ENCODE measurements at places on chromosomes 12 and 14.
A peak's percentile ranks its signal among the peaks of the same experiment; 100 is the strongest.

GRCh38 chr14:32166029-32166428 is 35.8 kb upstream of the RNU6-7 start:
- DNase-seq, result no peak

DNA sequence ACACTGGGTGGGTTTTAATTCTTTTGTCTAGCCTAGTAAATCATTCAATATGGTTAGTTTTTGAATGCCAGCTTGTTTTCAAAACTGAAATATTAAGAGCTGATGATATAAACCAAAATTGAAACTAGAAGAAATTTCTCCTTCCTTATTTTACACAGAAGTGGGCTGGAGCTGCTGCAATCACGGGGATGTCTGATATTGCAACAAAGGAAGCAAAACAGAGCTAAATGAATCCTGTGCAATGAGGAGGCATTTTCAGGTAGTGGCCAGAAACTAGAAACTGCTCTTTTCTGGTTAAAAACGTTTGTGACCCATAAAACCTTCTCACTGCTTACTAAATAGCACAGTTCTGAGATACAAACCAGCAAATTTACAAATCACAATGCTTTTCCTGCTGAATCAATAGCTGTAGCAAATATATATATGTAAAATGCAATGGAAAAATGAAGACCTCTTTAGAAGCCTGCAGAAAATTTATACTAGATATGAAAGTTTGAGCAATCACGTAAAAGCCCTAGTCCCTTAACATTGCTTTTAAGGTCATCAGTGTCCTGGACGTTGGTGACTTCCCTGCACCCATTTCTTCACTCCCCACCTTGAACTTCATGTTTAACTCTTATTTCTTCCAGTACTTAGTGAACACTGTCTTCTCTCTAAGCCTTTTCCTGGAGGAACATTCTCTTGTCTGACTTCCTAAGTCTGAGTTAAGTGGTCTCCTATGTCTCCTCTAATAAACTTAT is 15.9 kb upstream of the LRRK2 start:
- DNase-seq, result no peak

DNA sequence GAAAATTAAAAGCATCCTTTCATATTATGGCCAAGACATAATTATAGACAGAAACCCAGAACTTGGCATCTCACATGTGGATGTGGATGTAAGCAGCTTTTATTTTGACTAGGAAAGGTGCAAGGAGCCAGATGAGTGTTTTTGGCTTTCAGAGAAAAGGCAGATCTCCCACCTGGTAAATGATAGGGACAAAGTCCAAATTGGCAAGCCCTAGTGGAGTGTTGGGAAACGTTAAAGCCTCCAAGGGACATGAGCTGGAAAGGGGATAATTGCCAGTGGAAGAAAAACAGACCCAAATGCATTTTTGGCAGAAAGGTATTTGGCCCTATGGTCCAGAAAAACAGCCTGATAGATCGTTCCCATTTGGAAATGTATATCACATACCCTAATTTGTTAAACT is 60.1 kb downstream of the KLHL28 start:
- no peak for DNase-seq

- no peak for DNase-seq
Measured at GRCh38 chr12:132422381-132423043, 67.4 kb upstream of the FBRSL1 start.

DNA sequence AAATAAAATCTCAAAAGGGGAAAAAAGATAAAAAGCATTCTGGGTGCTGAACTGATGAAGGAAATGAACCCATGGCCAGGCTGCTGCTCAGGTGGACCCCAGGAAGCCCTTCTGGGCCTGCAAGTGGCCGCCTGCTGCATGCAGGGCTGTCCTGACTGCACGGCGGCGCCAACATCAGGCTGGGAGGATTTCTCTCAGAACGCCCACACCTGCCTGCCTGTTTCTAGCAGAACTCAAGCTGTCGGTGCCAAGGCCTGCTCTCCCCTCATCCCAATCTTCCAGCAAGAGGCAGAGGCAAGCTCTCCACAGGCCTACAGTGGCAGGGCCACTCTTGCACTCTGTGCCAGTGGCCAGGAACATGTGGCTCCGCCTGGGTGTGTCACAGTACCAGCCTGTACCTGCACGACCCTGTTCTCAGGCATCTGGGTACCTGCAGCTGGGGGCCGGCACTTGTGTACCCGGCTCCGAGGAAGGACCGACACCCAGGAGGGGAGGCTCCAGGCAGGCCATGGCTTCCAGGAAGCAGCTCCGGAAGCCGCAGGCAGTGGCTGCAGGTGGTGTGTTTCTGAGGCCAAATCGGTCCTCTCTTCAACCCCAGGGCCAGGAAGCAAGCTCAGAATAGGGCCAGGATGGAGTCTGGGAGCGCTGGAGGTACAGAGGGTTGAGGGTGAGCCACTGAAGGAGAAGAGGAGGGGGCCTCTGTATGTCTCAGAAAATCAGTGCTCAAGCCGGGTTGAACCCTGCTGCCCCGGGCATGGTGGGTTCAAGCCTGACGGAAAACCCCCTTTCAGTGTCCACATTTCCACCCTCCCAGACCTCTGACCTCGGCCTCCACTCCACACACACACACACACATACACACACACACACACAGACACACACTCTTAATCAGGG is 2.5 kb upstream of the INF2 start:
- DNase-seq, result no peak

GRCh38 chr14:69244946-69245345 is 15.0 kb upstream of the GALNT16 start:
- DNase-seq, result no peak

DNA sequence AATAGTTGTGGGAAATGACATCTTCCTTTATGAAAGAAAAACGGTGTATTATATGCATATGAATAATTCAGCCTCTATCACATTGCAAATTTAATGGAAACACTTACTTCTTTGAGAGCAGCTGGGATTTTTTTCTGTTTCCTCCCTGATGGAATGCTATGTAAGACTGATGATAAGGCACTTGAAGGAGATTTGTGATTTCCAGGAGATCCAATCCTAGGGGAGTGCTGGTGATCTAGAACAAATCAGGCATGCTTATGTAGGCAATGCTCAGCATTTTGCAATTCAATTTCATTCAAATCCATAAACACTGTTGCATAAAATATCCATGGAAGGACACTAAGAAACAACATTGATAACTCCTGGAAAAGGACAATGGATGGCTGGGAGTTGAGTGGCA is 16.0 kb upstream of the NR2C1 start:
- DNase-seq, result no peak

GRCh38 chr12:120229487-120230325 is 28.8 kb upstream of the RPLP0 start:
- no peak for DNase-seq

DNA sequence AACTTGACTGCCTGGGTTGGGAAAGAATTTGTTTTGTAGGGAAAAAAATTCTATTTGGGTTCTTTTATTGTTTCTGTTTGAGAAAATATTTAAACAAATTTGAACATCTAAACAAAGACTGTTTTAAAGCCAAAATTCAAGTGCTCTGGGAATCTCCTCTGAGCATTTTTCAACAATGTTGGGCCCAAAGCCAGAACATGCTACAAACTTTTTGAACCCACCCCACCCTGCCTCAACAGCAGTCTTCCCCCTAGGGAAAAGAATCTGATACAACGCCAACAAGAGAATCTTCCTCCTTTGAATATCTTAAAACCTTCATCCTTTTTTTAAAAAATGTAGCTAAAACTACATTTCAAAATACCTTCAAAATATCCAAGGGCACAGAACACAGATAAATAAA is 20.4 kb upstream of the NID2 start:
- DNase-seq, result no peak

DNA sequence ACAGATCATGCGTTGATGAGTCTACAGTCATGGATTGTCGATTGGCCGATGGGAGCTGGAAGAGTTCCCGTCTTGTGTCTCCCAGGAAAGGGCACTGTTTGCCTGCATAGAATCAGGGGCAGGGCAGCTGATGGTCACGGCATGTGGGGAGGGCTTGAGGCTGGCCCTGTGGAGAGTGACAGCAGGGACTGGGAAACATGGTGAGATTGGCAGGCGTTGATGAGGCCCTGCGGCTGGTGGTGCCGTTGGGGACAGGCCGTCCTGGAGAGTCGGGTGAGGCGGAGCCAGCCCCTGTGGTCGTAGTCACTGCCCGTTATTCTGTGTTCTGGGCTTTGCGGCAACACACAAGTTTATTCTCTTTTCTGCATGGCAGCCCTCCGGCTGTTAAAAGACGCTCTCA is 52.9 kb downstream of the TECPR2 start:
- DNase-seq, result no peak

DNA sequence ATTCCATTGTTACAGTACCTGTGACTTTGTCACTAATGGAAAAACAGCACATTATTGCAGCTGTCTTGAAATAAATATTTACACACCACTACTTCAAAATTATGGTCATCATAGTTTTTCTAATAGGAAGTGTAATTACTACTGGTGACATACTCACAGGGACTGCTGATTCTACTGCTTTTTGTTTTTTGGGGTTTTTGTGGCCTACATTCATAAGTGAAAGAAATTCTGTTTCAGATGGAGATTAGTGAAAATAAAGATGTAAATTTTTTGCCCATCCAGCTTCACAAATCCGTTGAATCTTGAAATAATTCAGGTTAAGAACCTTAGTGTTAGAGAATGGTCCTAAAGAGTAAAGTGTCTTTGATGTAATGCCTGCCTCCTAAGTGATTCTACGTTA is 17.5 kb downstream of the KNTC1 start:
- no peak for DNase-seq

- no peak for DNase-seq
Measured at GRCh38 chr12:106074706-106075392, 63.9 kb downstream of the NUAK1 start.

GRCh38 chr12:67651132-67651695 is 2.7 kb downstream of the DYRK2 start:
- peak; percentile 47 for DNase-seq

DNA sequence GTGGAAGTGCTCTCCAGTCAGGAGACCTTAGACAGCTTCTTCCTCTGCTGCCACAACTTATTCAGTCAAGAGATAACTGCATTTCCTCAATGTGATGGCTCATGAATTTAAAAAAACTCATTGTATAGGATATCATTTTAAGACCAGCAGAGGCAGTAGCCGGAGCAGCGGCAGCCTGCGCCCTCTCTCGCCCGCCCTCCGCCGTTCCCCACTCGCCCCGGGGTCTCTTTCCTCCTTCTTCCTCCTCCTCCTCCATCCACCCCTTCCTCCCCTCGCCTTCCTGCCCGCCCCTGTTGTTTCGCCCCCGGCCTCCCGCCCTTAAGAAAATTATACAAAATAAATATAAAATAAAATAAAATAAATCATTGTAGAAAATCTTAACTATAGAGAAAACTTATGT is 687.6 kb downstream of the FLRT2 start:
- no peak for DNase-seq

GRCh38 chr12:54047160-54047963 is 6.3 kb upstream of the HOXC4 start:
- no peak for DNase-seq

- no peak for DNase-seq
Measured at GRCh38 chr12:132400011-132400641, 70.7 kb upstream of the GALNT9 start.

GRCh38 chr12:93497456-93497855 is 30.1 kb downstream of the MRPL42 start:
- DNase-seq, result no peak

DNA sequence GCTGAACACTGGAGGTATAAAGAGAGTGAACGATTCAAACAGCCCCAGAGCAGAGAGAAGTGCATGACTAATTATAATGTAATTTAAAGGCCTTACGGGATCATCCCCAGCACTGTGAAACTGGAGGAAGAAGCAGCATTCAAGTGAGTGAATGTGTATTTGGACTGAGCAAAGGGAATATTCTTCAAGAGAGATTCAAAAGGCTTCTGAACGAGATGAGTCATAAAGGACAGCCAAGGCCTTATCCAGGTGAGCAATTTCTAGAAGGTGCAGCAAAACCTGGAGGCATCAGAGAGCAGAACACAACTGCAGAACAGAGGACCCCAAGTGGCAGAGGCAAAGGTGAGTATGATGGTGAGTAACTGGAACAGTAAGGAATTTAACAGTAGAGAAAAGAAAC is 127.2 kb downstream of the BCAT1 start:
- DNase-seq, result no peak

DNA sequence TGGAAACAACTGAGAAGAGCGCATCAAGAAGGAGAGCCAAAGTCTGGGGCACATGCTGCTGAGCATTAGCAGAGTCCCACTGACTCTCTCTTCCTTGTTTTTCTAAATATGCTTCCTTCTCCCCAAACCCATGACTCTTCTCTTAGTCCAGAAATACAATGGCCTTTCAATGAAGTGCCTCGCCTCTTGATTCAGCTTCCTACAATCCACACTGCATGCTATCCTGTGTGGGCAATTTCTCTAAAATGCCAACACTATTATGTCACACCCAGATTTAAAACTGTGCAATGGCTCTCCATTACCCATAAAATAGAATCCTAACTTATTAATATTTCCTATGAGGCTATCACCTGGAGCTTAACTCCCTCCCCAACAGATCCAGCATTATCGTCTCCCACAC is 198.6 kb downstream of the RPAP3 start:
- no peak for DNase-seq

- DNase-seq, result no peak
Measured at GRCh38 chr12:63948211-63948610, 103.7 kb downstream of the SRGAP1 start.

GRCh38 chr12:81758421-81759189 is 545 bp downstream of the PPFIA2 start:
- DNase-seq, result peak; percentile 2

Measured in central memory CD4-positive, alpha-beta T cell (primary cell).